Endothelial cell (in vitro differentiated cells): ENCODE measurements at places on chromosomes 2 and 18. TPM values are rescaled to one million over a fixed set of nuclear protein-coding genes. Genes with fewer than 3 reads are reported as not detected.

DNA sequence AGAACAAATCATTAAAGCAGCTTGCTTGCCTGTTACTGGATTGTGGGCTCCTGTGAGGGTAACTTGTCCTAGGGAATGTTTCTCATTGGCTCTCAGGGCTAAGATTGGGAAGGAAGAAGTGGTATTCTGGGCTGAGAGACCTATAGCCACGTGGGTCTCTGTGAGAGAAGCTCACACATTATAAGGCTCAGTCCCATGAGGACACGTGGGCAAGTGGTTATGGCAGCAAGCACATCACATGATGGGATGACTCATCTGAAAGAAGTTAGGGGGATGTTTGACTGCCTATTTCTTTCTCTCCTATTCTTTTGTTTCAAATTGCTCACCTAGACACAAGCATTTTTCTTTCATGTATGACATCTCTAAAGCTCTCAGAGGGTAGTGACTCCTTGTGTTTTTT is 418.0 kb upstream of the ST6GAL2 start:
- DNase-seq, result no peak
- peaks cover 14% of the 10 kb centered on the region for H3K4me1 ChIP-seq
- H3K4me3 ChIP-seq, result no peak overlapping the region

DNA sequence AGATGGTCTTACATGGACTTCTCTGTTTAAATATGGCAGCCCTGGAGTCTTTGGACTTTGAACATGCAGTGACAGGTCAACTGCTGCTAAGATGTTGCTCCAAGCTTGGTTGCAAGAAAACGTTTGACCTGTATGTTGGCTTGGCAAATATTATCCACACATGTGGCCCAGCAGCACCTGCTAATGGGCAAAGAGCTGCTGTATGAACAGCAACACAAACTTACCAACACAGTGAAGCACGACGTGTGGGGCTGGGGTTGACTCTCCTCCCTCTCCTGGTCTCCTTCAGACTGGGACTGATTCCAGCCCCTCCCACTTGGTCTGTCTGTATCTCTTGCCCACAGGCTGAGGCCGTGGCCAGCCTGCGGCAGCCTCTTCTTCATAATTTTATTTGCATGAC is 3.8 kb downstream of the KCNE4 start:
- DNase-seq, result no peak
- H3K36me3 ChIP-seq, result no peaks in the 10 kb centered on the region
- H3K27me3 ChIP-seq, result no peaks in the 10 kb centered on the region
- no peak overlapping the region for H3K27ac ChIP-seq

DNA sequence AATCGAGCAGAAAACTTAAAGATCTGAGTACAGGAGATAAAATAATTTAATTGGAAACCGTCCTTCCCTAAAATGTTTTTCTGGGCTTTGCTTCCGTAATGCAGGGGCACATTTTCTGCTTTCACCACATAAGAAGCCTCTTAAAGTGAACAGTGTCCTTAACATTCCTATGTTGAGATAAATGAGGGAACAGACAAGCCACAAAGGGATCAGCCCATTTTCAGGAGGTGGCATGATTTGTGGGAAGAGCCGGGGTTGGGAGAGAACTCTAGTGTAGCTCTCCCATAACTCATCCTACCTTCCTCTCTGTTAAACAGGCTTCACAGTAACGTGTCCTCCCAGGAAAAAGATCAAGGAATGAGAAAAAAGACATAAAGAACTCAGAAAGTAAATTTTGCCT is 56.9 kb upstream of the ACVR1C start:
- no peak overlapping the region for H3K4me3 ChIP-seq
- peaks cover 3% of the 10 kb centered on the region for H3K27me3 ChIP-seq
- no peaks in the 10 kb centered on the region for H3K36me3 ChIP-seq
- no peaks in the 10 kb centered on the region for H3K4me1 ChIP-seq
- no peak for DNase-seq

GRCh38 chr2:222713002-222713401 is 41.5 kb downstream of the MOGAT1 start:
- no peak for DNase-seq
- peaks cover 5% of the 10 kb centered on the region for H3K4me1 ChIP-seq
- no peaks in the 10 kb centered on the region for H3K36me3 ChIP-seq
- no peak overlapping the region for H3K4me3 ChIP-seq

- no peak overlapping the region for H3K4me3 ChIP-seq
- DNase-seq, result no peak
- H3K27ac ChIP-seq, result no peak overlapping the region
- H3K4me1 ChIP-seq, result no peaks in the 10 kb centered on the region
- H3K36me3 ChIP-seq, result no peaks in the 10 kb centered on the region
These were observed 993.6 kb upstream of the NXPH2 start for GRCh38 chr2:139773720-139774277.

GRCh38 chr2:229641676-229642075 is 72.7 kb downstream of the DNER start:
- no peaks in the 10 kb centered on the region for H3K36me3 ChIP-seq
- H3K4me3 ChIP-seq, result no peak overlapping the region
- no peaks in the 10 kb centered on the region for H3K27me3 ChIP-seq
- H3K27ac ChIP-seq, result no peak overlapping the region
- no peak for DNase-seq

- peaks cover 7% of the 10 kb centered on the region for H3K27me3 ChIP-seq
- H3K27ac ChIP-seq, result no peak within 1 kb of the TSS
- no peak within 1 kb of the TSS for H3K4me3 ChIP-seq
These were observed at the start of gene CROCC2 for GRCh38 chr2:240906141-240906910. Gene CROCC2, plus strand, starts transcription at chr2:240906336. Its CDS starts 178 bp downstream, at chr2:240906514.

DNA sequence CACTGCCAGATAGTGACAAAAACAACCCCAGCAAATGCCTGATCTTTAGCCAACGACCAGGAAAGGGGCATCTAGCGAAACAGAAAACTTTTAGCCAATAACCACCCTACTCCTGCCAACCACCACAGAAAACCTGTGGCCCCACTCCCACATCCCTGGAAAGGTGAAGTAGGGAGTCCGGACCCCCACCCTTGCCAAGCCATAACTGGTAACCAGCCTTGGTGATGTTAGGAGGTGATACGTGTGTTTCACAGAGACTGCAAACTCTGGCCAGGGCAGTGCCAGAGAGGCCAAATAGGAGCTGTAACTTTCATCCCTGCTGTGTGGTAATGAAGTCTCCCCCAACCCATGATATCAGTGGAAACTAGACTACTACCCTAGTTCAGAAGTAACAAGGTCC is 27.6 kb downstream of the SCTR start:
- H3K4me3 ChIP-seq, result no peak overlapping the region
- H3K4me1 ChIP-seq, result peaks cover 13% of the 10 kb centered on the region
- H3K27me3 ChIP-seq, result peaks cover 2% of the 10 kb centered on the region
- H3K36me3 ChIP-seq, result peaks cover 4% of the 10 kb centered on the region

- peaks cover 3% of the 10 kb centered on the region for H3K4me1 ChIP-seq
- H3K36me3 ChIP-seq, result peaks cover 4% of the 10 kb centered on the region
- no peak overlapping the region for H3K4me3 ChIP-seq
- peaks cover 2% of the 10 kb centered on the region for H3K27me3 ChIP-seq
- no peak for DNase-seq
These were observed 119.5 kb downstream of the CCDC148 start for GRCh38 chr2:158337018-158337417.

- H3K4me3 ChIP-seq, result peak overlapping the region; percentile 33
- H3K27me3 ChIP-seq, result peaks cover 12% of the 10 kb centered on the region
- DNase-seq, result no peak
- no peak overlapping the region for H3K27ac ChIP-seq
These were observed 65.4 kb upstream of the MCFD2 start for GRCh38 chr2:46980786-46981573.

- no peaks in the 10 kb centered on the region for H3K36me3 ChIP-seq
- DNase-seq, result no peak
- H3K27ac ChIP-seq, result peak overlapping the region; percentile 71
These were observed 4.9 kb downstream of the KCNE4 start for GRCh38 chr2:223056701-223057418.

GRCh38 chr18:10950876-10951630 is 198.3 kb downstream of the PIEZO2 start:
- DNase-seq, result no peak
- H3K4me3 ChIP-seq, result no peak overlapping the region
- peaks cover 2% of the 10 kb centered on the region for H3K36me3 ChIP-seq
- H3K4me1 ChIP-seq, result no peaks in the 10 kb centered on the region
- peaks cover 2% of the 10 kb centered on the region for H3K27me3 ChIP-seq

- H3K27ac ChIP-seq, result no peak overlapping the region
- no peak for DNase-seq
- H3K36me3 ChIP-seq, result no peaks in the 10 kb centered on the region
- H3K4me1 ChIP-seq, result no peaks in the 10 kb centered on the region
These were observed 144.2 kb upstream of the OTOS start for GRCh38 chr2:240284503-240285259.

DNA sequence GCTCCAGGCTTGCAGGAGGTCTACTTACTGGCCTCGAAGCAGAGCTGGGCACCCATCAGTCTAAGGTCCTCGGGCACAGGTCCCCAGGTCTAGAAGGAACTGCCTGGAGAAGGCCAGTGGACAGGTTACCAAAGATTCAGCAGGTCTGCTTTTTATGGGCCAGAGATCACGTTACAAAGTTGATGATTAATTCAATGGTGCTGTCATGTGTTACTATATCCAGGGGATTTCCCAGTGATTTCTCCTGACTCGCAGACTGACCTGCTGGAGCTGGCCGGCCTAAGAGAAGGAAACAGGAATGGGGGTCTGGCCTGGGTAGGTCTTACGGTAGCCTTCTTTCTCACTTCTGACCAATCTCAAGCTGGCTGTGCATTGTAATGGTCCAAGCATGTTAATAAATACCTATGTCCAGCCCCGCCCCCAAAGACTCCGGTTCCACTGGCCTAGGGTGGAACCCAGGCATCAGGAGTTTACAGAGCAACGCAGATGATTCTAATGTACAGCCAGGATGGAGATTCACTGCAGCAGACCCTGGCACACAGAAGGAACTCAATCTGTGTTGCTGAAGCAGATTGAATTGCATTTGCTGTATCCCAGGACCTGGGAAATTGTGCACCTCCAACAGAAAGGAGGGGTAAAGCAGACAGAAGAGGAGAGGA is at the start of gene NEURL3:
NEURL3 (minus strand) TSS at position 127 of the 659 bp plus-strand sequence; CDS start at position 56, 71 bp downstream.
- H3K36me3 ChIP-seq, result no peaks in the 10 kb centered on the region
- H3K4me1 ChIP-seq, result peaks cover 11% of the 10 kb centered on the region
- H3K27me3 ChIP-seq, result peaks cover 11% of the 10 kb centered on the region
- DNase-seq, result no peak
- H3K4me3 ChIP-seq, result no peak within 1 kb of the TSS

GRCh38 chr2:147631294-147631693 is 213.5 kb upstream of the ACVR2A start:
- no peaks in the 10 kb centered on the region for H3K36me3 ChIP-seq
- no peak overlapping the region for H3K27ac ChIP-seq
- no peaks in the 10 kb centered on the region for H3K27me3 ChIP-seq
- no peak for DNase-seq

DNA sequence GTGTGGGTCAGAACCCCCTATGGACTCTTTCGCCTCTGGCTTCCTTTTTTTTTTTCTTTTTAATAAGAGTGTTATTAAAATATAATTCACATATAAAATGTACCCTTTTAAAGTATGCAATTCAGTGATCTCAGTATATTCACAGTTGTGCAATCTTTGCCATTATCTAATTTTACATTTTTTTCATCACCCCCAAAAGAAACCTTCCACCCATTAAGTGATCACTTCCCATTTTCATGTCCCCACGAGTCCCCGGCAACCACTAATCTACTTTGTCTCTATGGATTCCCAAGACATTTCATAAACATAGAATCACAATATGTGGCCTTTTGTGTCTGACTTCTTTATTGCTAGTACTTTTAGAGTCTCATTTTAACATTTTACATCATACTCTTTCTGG is 38.7 kb upstream of the ANXA4 start:
- no peak overlapping the region for H3K4me3 ChIP-seq
- H3K4me1 ChIP-seq, result no peaks in the 10 kb centered on the region
- no peaks in the 10 kb centered on the region for H3K36me3 ChIP-seq
- DNase-seq, result no peak
- H3K27me3 ChIP-seq, result peaks cover 2% of the 10 kb centered on the region

DNA sequence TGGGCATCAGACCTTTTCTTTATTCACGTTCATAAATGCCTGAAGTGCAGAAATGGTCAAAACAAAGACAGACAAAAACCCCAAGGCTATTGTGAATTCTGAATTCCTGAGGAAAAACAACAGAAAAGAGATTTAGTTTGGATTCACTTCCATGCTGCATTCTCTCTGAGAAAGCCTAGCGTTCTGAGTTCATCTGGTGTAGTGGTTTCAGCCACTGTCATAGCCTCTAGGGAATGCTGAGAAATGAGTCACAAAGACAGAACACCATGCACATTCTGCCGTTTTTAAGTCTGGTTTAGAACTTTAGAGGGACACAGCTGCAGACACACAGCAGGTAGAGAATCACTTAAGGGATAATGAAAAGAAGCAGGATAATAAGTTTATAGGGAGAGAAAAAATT is 93.8 kb downstream of the LRP1B start:
- peak overlapping the region; percentile 67 for H3K27ac ChIP-seq
- H3K4me1 ChIP-seq, result peaks cover 6% of the 10 kb centered on the region
- peaks cover 1% of the 10 kb centered on the region for H3K27me3 ChIP-seq
- no peaks in the 10 kb centered on the region for H3K36me3 ChIP-seq
- DNase-seq, result no peak
- no peak overlapping the region for H3K4me3 ChIP-seq

GRCh38 chr2:210428393-210429179 is 48.0 kb downstream of the LANCL1 start:
- no peak for DNase-seq
- no peak overlapping the region for H3K27ac ChIP-seq
- no peaks in the 10 kb centered on the region for H3K27me3 ChIP-seq
- H3K36me3 ChIP-seq, result peaks cover 35% of the 10 kb centered on the region

GRCh38 chr18:77134611-77135010 is 2.0 kb upstream of the MBP start:
- H3K4me1 ChIP-seq, result peaks cover 14% of the 10 kb centered on the region
- no peak overlapping the region for H3K4me3 ChIP-seq
- peaks cover 4% of the 10 kb centered on the region for H3K36me3 ChIP-seq
- H3K27ac ChIP-seq, result no peak overlapping the region
- H3K27me3 ChIP-seq, result peaks cover 15% of the 10 kb centered on the region

- peaks cover 41% of the 10 kb centered on the region for H3K4me1 ChIP-seq
- no peaks in the 10 kb centered on the region for H3K36me3 ChIP-seq
- peaks cover 8% of the 10 kb centered on the region for H3K27me3 ChIP-seq
- no peak for DNase-seq
These were observed 17.5 kb downstream of the GNLY start for GRCh38 chr2:85711578-85712060.

- H3K4me1 ChIP-seq, result peaks cover 2% of the 10 kb centered on the region
- no peaks in the 10 kb centered on the region for H3K36me3 ChIP-seq
- no peak overlapping the region for H3K27ac ChIP-seq
- no peak for DNase-seq
- H3K27me3 ChIP-seq, result peaks cover 2% of the 10 kb centered on the region
- no peak overlapping the region for H3K4me3 ChIP-seq
These were observed 65.6 kb upstream of the RFX8 start for GRCh38 chr2:101540518-101540917.

DNA sequence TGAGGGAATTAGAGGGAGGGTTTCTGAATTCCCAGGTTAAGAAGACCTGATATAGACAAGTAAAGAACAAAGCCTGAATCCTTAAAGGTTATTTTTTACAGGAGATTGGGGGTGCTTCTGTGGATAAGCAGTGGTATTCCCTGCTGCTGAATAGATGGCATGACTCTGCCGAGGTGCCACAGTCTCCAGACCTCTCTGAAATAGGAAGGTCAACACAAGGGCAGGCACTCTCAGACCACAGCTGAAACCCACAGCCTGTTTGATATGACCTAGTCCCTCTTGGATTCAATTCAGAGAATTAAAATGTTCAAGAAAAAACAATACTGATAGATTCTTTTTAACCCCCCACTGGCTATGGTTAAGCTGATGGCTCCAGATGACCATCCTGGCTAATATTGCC is 259.3 kb downstream of the PTGR3 start:
- no peaks in the 10 kb centered on the region for H3K36me3 ChIP-seq
- no peaks in the 10 kb centered on the region for H3K27me3 ChIP-seq
- H3K27ac ChIP-seq, result no peak overlapping the region
- no peak overlapping the region for H3K4me3 ChIP-seq
- peaks cover 19% of the 10 kb centered on the region for H3K4me1 ChIP-seq

The TXNDC2 gene
- not detected for total RNA-seq

The MREG gene
- total RNA-seq, result 26.1 TPM

The RESP18 gene
- total RNA-seq, result not detected

The GALNT3 gene
- total RNA-seq, result 3.6 TPM

The SERPINB11 gene
- total RNA-seq, result not detected
